ENCODE measurements at places on chromosomes 2 and 18.

- DNase-seq: no peak
Observed at GRCh38 chr2:146868051-146868450, 976.8 kb upstream of the ACVR2A start.

- no peak for DNase-seq
Observed at GRCh38 chr2:219661197-219661954, 33.9 kb downstream of the SLC4A3 start.

GRCh38 chr2:182666674-182667314, 49.3 kb upstream of the DNAJC10 start:
- DNase-seq: peak; percentile 15

- no peak for DNase-seq
Observed at GRCh38 chr2:189143925-189144324, 35.6 kb downstream of the COL5A2 start.

GRCh38 chr18:35889677-35890076, 82.8 kb upstream of the RMP24 start:
- no peak for DNase-seq

DNA sequence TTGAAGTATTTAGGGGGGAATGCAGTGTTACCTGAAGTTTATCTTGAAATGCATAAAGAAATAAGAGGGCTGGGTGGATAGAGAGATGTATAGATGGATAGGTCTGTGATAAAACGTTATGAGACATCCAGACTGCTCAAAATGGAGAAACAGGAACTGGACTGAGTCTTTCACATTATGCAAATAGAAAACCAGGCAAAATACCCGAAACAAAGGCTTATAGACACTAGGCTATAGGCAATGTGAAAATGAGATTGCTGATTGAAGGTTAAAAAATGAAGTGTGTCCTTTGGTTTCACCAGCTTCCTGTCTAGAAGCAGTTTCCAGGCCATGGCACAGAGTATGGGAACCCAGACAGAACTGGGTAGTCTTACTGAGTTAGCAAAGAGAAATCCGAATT, 24.9 kb upstream of the SLC3A1 start:
- no peak for DNase-seq

DNA sequence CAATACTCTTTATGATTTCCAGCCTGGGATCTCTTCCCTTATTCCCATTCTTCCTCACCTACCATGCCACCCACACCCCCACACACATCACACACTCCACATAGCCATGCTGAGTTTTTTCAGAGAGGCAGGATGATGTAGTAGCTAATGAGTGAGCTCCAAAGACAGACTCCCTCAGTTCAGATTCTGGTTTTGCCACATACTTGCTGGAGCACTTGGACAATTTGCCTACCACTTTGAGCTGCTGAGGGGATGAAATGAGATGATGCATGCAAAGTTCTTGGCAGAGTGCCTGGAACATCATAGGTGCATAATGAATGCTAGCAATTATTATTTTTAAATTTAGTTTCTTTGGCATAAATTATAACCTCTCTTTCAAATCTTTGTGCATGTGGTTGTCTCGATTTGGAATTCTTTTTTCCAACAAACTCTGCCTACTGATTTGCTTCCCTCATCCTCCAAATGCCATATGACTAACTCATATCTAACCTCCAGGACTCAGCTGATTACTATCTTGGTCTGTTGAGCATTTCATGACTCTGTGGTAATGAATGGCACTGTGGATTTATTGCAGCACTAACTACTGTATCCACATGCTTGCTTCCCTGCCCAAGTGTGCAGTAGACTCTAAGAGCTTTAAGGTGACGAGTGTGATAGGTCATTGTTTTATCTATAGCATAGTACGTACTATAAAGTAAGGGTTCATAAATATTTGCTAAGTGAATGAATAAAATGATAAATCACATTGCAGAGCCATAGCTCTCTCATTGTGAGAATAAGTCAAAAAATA, 99.1 kb downstream of the TACR1 start:
- no peak for DNase-seq

GRCh38 chr2:120892271-120892966, 156.8 kb downstream of the GLI2 start:
- DNase-seq: no peak

DNA sequence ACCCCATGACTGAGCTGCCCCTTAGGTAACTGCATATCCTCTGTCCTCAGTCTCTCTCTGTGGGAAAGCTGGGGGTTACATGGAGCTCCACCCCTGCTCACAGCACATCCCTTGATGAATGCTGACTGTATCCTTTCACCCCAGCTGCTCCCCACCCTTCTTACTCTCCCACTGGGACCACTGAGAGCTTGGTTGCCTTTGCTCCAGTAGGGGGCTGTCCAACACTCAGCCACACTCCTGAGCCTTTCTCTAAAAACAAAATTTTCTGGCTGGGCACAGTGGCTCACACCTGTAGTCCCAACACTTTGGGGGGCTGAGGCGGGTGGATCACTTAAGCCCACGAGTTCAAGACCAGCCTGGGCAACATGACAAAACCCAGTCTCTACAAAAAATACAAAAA, 89.2 kb upstream of the MSH2 start:
- DNase-seq: no peak

- DNase-seq: no peak
Observed at GRCh38 chr18:8847066-8847755, 141.9 kb downstream of the MTCL1 start.

DNA sequence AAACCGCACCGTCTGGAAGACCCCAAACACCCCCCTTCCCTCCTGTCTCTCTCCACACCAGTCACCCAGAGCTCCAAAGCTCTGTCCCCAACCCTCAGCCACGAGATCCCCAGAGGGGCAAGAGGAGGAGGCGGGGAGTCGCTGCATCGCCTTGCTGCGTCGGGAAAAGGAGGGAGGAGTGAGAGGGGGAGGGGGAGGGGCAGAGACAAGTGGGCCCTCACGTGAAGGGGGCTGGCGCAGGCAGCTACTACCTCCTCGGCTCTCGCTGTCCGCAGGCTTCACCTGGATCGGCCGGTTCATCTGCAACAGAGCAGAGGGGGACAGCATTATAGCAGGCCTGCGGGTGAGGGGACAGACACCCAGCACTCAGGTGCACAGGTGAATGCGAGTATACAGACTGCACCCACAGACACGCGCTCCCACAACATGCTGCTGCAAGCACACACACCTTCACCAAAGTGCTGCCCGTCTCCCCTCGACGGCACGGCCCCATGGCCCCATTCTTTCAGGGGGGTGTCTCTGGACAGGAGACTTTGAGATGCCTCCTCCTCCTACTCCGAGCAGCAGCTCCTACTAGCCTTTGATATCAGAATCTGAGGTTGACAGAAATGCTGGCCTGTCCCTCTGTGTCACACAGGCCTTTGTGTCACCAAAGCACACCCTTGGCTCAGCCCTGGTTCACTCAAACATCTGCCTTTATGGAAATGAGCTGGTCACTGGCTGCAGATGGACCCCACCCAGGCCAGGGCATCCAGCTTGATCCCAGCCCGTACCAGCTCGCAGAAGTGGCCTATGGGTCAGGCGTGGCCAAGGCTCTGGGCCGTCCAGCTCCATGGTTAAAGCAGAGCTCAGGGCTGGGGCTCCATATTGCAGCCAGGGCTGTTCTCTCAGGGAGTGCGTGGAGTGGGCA, 243.8 kb downstream of the CELF4 start:
- no peak for DNase-seq

GRCh38 chr18:48358868-48359267, 50.3 kb downstream of the ZBTB7C start:
- no peak for DNase-seq

GRCh38 chr2:109242210-109242653, 113.2 kb downstream of the SH3RF3 start:
- DNase-seq: no peak

DNA sequence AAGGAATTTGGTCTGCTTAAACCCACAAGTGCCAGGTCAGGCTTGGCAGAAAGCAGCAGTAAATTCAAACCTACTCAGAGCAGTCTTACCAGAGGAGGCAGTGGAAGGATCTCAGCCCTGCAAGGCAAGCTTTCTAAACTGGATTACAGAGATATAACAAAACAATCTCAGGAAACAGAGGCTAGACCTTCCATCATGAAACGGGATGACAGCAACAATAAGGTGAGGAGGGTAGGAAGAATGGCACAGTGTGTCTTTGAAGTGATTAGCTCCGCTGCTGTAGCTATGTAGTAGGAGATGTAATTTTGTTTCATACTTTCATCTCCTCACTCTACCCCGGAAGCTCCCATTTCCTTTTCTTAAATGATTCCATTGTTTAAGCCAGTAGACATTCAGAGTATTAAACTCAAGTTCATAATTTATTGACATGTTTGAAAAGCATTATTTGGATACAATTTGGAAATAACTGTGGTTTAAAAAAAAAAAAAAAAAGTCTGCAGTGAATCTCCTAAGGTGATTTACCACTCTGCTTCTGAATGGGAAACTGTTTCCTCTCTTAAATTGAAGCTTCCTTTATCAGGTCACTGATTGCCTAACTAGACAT, 29.4 kb upstream of the DYSF start:
- DNase-seq: no peak

DNA sequence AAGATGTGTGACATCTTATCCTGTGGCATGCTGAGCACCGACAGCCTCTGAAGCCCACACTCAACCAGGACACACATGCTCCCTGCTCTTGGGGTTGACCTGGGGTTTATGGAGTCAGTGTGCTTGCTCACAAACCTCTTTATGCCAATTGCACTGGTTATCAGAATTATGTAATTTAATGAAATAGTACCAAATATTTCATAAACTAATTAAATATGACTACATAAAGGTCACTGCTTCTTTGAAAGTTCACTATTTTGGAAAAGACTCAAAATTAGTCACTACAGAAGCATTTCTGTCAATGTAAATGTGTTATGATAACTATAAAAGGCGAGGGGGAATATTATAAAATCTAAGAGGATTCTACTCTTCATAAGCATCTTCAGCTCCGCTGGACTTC, 76.7 kb downstream of the FHOD3 start:
- no peak for DNase-seq

GRCh38 chr2:148979919-148980277, 58.6 kb upstream of the LYPD6B start:
- DNase-seq: no peak

DNA sequence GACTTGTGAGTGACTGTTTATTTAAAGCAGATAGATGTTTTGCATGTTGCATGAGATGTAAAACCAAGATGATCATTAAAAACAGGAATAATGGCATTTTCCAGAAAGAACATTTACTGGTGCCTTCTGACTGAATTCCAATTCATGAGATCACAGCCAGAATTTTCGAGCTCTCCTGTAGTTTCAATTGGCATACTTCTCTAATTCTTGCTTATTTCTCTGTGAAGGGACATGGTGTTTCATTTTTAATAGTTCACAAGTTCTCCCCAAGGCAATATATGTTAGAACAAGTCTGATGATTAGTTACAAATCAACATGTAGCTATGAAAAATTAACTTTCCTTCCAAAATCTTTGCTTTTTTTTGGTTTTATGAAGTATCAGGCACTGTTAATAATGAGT, 105.7 kb downstream of the PDE1A start:
- no peak for DNase-seq

DNA sequence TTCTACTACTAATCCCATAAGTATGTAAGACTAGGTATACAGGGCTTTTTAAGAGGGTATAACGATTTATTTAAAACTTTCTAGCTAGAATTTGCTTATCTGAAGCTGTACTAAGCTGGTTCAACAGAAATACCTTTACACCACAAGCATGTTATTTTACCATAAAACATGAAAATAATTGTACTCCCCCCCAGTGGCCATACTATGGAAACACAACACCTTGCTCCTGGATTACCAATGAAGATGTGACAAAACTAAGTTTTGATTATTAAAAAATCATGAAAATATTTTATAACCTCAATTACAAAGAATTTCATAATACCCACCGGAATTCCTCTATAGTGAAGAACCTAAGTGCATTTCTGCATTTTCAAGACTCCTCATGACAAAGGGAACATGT, 27.3 kb downstream of the LPIN2 start:
- DNase-seq: no peak

DNA sequence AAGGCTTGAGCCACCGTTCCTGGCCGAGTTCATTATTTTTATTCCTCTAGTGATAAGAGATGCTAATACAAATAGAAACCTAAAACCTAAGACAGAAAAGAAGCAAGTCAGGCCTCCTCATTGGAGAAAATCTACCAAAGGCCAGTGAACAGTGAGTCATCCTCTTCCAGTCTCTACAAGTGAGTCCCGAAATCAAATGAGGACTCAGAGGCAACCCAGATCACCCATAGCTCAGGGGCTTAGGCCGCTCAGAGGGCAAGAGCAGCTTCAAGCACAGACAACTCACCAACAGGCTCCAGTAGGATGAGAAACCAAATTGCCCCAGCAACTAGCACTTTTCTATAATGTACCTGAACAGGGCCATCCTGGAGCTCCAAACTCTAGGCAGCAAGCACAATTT, 42.7 kb upstream of the ACMSD start:
- DNase-seq: no peak

GRCh38 chr2:192195548-192196418, 1.1 kb upstream of the TMEFF2 start:
- peak; percentile 14 for DNase-seq

DNA sequence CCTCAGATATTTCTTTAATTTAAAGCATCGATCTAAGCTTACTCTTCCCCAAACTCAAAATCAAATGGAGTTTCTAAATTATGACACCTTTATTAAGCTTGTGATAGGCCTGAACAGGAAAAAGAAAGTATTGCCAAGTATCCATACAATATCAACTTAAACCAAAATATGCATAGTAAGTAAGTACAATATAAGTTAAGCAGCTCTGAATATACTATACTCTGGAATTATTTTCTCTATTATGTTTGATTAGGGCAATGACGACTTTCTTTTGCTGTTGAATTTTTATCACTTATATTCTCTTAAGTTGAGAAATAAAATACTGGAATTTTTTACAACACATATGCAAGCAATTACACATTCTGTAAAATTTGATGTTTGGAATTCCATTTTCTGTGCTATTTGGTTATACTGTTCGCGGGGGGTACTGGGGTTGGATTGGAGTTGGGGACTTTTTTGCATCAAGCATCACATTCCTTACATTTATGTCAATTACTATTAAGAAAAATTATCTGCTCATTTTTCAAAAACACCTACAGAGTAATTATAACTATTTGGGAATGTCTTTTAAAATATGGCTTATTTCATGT, 2.2 kb downstream of the COL5A2 start:
- no peak for DNase-seq

DNA sequence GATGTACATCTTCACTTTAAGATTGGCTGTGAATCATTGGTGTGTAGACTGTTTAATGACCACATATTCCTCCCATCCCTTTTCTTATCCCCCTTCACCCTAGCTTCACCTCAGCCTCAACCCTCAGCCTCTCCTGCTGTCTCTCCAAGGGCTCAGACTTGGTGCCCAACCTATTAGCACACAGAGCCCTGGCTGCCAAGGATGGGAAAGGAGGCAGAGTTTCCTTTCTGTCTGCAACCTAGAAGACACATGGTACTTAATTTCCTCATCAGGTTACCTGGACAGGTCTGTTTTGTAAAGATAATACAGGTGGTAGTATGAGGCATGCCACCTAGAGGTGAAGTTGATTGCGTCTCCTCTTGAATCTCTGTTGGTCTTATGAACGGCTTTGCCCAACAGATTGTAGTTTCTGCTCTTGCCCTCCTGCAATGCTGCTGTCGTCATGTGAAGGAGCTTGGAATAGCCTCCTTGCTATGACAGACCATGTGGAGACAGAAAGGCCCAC, 44.5 kb upstream of the RMND5A start:
- DNase-seq: no peak
